ENCODE measurements at places on chromosomes 1 and 21. TPM values are rescaled to one million over a fixed set of nuclear protein-coding genes. Genes with fewer than 3 reads are reported as not detected.
A peak's percentile ranks its signal among the peaks of the same experiment; 100 is the strongest.

The SPRR1B gene
- not detected for total RNA-seq

The MROH9 gene
- not detected for total RNA-seq

The FAM20B gene
- total RNA-seq = 36.1 TPM

The CASZ1 gene
- 6.9 TPM for total RNA-seq

The ZYG11A gene
- total RNA-seq = 7.3 TPM

The TINAGL1 gene
- total RNA-seq = 8.4 TPM

DNA sequence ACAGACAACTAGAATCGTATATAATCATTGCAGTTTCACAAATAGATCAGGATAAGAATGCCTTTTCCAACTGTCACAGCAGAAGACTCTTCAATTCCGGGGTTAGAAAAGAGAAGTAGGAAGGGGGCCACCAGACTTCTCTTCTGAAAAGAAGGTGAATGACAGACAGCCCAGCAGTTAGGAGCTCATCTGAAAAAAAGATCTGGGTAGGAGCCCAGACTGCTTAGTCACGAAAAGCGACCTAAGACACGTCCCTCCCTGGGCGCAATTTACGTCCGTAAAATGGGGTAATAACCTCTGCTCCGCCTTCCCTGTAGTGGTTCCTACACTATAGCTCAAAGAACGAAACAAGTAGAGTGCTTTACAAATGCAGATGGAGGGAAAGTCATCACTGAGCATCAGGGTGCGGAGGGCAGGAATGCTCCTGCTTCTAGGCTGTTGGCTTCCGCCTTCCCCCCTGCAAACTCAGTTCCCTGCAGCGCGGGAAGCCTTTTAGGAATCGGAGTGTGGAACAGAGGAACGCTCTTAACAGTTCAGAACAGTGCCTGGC, 582 bp downstream of the ORC1 start:
- peak; percentile 51 for DNase-seq

- DNase-seq = no peak
Measured at GRCh38 chr1:4396551-4396950, 257.9 kb upstream of the AJAP1 start.

- DNase-seq = no peak
Measured at GRCh38 chr1:240591564-240591963, 20.4 kb downstream of the GREM2 start.

GRCh38 chr1:166353213-166353612, 186.4 kb upstream of the FAM78B start:
- no peak for DNase-seq

DNA sequence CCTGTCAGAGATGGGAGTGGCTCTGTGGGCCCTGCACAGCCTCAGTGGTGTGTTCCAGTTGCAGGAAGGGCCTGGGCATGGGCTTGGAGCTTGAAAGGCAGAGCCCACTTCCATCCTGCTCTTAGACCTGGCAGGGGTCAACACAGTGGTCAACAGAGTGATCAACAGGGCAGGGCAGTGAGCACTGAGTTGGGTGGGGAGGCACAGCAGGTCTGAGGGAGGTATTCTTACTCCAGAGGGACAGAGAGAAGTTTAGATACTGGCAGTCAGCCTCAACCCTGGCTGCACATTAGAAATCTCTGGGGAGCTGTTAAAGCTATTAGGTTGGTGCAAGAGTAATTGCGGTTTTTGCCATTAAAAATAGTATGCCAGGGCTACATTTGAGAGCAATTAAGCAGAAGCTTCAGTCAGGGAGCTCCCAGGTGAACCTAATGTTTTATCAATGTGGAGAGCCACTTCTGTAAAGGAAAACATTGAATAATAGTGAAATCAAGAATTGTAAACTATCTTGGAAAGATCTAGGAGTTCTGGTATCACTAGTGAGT, 37.7 kb downstream of the SH3BGR start:
- no peak for DNase-seq
